ENCODE measurements at places on chromosomes 11 and 22. TPM values are rescaled to one million over a fixed set of nuclear protein-coding genes. Genes with fewer than 3 reads are reported as not detected.

DNA sequence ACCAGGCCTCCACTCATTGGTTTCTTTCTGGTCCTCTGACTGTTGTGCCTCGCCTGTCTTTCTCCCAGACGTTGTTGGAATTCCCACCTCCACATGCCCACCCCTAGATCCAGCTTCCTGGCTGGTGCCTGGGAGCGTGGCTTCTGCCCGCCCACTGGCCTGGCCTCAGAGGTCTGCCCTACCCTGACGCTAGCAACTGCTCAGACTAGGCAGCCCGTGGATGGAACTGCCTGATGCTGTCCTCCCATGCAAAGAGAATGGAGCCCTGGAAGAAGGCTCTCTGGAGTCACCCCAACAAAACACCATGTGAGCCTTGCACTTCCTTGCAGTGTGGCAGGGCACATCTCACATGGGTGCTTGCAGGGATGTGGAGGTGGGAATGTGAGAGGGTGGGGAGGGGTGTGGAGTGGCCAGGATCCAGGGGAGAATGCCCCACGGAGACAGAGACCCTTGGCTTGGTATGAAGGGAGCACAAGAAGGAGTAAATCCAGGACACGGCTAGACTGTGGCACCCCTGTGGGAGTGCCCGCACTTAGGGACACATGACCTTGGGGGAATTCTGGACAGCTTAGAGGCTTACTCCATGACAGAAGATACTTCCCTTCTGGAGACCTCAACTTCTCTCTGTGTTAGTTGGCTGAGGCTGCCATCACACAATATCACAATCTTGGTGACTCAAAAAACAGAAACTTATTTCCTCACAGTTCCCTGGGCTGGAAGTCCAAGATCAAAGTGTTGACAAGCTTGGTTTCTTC is 22.5 kb upstream of the ADA2 start:
- DNase-seq, result no peak

DNA sequence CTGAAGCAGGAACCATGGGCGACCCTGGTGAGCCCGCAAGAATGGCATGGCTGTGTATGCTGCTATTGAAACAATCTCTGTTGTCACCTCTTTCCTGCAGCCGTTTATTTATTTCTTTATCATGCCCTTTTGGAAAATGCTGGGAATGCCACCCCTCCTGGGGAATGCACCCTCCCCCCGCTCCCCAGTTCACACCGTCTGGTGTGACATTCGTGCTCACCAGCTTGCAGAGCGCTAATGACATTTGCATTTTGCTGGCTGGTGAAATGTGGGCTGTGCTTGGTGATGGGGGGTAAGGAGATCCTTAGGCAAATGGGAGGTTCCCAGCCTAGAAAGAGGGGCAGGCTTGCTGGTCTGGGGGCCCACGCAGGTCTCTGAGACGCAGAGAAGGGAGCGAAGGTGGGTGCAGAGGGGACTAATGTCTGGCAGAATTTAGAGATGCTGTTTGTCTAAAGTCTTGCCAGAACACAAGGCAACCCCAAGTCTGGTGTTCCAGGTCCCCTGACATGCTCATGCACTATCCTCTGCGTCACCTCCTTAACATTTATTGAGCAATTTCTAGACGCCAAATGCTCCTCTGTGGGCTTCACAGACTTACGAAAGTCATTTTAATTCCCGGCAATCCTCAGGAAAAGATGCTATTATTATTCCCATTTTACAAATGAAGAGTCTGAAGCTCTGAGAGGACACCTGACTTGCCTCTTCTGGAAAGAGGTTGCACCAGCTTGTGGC is 91.7 kb downstream of the TP53I11 start:
- DNase-seq, result no peak

- no peak for DNase-seq
Measured at GRCh38 chr11:61147791-61148620, 13.2 kb downstream of the VPS37C start.

- DNase-seq, result no peak
Measured at GRCh38 chr11:36619502-36619901, 21.5 kb upstream of the RAG2 start.

GRCh38 chr11:25377466-25377865 is 880.6 kb downstream of the LUZP2 start:
- no peak for DNase-seq

DNA sequence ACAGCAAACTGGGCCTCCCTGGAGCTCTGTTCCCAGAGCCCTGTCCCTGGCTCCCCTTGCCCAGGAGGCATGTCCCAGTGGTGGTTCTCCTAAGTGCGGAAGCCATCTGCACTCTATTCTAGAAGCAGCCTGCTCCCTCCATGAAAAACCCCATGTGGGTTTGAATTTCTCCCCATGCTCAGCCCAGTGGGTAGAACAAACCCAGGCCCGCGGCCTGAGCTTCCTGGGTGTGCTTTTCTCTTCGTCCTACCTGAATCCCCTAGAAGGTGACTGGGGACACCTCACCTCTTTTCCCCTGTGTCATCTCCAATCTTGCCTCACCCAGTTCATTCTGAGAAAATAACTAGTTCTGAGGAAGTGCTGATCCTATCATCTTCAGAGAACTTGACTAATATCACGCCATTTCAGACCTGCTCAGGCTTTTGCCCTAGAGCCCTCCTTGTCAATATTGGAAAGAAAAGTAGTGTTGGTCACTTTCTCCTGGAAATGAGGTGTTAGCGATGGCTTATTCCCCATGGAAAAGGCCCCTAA is 15.9 kb downstream of the IL10RA start:
- no peak for DNase-seq

GRCh38 chr22:40043081-40043480 is 48.3 kb downstream of the FAM83F start:
- DNase-seq, result no peak

DNA sequence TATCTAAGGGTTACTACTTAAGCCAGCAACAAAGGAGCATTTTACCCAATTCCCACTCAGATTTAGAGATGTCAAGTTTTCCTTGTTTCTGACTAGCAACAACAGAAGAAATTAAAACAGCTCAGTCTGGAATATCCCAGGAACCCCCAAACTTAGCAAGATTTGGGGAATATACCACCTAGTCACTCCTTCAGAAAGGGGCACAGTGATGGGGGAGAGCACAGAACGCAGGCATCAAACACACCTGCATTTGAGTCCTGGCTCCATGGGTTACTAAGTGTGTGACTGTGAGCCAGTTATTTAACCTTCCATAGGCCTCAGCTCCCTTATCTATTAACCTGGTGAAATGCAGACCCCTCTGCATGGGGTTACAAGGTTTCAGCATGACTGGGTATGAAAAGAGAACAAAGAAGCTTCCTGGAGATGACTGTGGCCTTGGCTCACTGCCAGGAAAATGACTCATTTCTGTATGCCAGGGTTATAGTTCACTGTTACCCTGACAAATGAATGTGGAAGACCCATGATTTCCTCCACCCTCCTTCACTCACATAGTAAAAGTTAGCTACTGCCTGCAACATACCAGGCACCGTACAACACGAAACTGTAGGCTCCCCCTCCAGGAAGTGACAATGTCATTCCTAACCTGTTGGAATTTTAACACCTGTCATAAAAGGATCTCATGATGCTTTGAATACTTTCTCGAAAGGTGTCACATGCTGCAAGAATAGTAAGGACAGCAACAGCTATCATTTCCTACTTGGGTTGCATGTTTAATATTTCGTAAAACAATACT is 79.6 kb downstream of the ME3 start:
- DNase-seq, result peak; percentile 45

- DNase-seq, result no peak
Measured at GRCh38 chr11:124874571-124875255, 9.5 kb downstream of the ROBO3 start.

GRCh38 chr22:19567157-19568009 is 43.2 kb upstream of the CLDN5 start:
- peak; percentile 66 for DNase-seq

MOGAT2 gene
- 0.22 TPM for total RNA-seq

DNA sequence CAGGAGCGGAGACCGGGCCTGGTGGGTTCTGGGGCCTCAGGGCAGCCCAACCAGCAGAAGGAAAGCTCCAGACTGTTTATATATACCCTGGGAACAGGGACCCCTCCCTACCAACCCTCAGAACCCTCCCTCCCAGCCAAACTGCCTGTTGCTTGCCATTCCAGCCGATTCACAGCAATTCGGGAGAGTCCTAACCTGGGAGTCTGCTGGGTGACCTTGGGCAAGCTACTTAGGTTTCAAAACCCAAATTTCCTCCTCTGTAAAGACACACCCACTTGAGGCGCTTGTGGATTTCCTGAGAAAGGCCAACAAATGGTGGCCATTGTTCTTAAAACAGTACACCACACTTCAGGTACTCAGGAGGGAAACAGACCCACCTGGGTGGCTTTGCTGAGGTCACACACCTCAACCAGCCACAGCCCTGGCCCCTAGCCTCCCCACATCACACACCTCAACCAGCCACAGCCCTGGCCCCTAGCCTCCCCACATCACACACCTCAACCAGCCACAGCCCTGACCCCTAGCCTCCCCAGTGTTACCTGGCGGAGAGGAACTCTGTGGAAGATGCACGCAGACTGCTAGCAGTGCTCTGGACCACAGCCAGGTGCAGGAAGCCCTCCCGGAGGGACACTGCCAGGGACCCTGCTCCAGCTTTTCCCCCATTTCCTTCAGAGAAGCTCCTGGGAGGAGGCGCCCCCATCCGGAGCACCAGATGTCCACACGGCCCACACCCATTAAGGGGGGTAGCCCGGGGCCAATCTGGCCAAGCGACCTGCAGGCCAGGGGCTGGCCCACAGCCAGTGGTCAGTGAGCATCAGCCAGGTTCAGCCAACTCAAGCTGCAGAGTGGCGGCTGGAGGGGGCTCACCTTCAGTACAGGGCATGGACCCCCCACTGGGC is 6.2 kb downstream of the SHISA8 start:
- DNase-seq, result peak; percentile 68

DNA sequence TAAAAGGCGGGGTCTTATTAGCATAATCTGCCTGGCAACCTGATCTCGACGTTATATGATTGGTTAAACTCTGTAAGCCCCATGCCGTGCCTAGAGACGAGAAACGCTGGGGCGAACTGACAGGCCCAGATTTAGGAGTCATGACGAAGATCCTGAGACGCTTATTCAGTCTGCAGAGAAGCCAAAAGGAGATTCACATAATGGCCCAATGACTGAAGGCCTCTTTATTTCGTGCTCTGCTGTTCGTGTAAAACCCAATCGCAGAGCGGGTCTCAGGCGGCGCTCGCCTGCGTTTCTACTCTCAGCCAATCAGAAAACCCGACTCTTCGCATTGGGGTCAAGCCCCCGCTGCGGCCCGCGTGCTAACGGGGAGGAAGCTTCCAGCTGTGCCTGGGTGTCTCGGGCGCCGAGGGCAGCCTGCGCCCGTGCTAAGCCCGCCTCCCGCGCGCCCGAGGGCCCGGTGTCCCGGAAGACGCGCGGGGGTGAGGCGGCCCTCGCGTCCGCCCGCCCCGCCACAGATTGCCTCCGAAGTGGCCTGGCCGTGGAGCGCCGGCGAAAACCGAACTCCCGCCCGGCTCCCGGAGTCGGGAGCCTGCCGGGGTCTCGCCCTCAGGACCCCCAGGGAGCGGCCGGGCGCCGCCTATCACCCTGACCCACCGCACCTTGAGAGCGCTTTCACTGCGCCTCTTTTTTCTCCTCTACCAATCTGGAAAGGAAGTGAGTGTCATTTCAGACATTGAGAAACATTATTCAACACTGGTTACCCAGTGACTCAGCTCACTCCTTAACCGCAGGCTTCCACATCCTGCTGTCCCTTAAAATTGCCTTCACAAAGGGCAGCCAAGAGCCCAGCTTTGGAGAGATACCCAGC is 446 bp upstream of the PRDM10 start:
- DNase-seq, result peak; percentile 97

DNA sequence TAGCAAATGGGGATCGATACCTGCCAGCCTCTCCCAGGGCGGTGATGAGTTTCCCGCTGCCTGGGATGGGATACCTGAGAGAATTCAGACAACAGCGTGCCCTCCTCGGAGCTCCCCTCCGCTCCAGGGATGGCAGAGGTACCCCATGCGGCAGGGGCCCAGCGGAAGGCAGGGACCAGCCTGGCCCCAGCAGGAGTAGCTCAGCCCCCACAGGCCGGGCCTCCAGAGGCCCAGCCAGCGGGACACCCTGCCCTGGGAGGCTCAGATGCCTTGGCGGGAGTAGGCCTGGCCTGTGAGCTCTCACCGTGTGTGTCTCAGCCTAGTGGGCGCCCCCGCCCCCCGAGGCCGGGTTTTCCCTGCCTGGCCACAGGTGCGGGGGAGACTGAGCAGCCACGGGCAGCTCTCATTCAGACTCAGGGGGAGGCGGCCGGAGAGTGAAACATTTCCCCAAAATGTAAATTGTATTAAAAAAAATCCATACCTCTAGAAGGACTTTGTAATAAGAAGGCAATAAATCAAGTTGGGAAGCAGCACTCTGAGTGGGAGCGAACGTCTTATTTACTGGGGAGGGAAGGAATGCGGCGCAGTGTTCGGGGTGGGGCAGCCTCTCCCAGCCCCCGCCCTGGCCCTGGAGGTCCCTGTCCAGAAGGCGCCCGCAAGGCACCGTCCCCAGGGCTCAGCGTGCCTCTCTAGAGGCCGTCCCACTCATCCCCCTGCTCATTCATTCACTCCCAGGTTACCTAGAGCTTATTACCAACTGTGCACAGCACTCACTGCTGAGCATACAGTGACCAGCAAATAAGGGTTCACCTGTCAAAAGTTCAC is 888.0 kb downstream of the BRD1 start:
- DNase-seq, result no peak

DNA sequence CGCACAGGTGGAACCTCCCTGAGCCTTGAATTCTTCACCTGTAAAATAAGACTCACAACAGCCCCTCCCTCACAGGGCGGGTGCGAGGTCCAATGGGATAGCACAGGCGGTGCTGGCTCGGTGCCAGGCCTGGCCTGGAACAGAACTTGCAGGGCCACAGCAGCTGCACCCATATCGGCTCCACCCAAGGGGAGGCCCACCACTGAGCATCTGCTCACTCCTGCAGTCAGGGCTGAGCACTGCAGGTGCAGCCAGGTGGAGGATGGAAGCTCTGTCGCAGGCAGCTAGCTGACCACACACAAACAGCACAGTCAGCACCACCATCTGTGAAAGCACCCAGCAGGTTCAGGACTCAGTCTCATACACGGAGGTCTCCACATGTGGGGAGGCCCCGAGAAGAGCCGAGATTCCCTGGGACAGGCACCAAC is 19.6 kb downstream of the VPS37C start:
- no peak for DNase-seq

F2 gene
- total RNA-seq, result not detected

PGR gene
- 6.6 TPM for total RNA-seq

SMC1B gene
- not detected for total RNA-seq

- no peak for DNase-seq
Measured at GRCh38 chr22:36773935-36774334, 2.0 kb downstream of the IFT27 start.
